Uterus (tissue), 4 donors: ENCODE measurements at places on chromosomes 7 and 10. TPM values are rescaled to one million over a fixed set of nuclear protein-coding genes. Genes with fewer than 3 reads are reported as not detected.

Gene MYOF
- 109 TPM for total RNA-seq

Gene NEUROD6
- not detected for total RNA-seq

Gene CACNB2
- total RNA-seq: 30.0 TPM

Gene AKR1B15
- total RNA-seq: not detected

DNA sequence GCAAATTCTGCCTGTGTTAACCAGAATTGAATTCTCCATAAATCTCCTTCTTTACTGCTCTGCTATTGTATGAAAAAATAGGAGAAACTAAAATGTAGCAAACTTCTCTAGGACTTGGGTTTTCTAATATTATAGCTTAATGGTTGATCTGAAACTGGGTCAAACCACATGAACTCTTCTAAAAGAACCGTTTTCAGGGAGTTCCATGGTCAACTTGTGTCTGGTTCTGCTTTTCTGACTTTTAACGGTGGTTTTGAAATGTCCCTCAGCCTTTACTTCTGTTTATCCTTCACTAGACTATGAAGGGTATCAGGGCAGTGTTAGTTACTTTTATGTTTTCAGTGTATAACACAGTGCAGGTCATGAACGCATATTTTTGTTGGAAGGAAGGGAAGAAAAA, 242.2 kb downstream of the TSPAN12 start:
- no peak overlapping the region for H3K4me3 ChIP-seq
- H3K4me1 ChIP-seq: no peaks in the 10 kb centered on the region
- DNase-seq: no peak
